ENCODE measurements at places on chromosomes 2 and 18.
A peak's percentile ranks its signal among the peaks of the same experiment; 100 is the strongest.

GRCh38 chr2:224165901-224166319 is 126.8 kb upstream of the SERPINE2 start:
- DNase-seq, result no peak

DNA sequence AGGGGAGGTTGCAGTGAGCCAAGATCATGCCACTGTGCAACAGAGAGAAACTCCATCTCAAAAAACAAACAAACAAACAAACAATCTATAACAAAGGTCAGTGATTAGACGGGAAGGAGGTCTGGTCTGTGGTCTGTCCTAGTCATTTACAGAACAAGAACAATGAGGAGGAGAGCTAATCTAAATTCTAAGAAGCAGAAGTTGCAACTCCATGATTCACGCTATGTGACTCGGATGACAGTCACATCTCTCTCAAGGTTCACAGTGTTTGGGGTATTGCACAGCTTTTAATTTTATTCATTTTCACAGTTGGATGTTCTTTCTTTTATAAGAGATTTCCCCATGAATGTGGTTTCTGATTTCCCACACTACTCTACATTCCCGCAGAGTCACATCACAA is 218.7 kb upstream of the PIEZO2 start:
- DNase-seq, result no peak

DNA sequence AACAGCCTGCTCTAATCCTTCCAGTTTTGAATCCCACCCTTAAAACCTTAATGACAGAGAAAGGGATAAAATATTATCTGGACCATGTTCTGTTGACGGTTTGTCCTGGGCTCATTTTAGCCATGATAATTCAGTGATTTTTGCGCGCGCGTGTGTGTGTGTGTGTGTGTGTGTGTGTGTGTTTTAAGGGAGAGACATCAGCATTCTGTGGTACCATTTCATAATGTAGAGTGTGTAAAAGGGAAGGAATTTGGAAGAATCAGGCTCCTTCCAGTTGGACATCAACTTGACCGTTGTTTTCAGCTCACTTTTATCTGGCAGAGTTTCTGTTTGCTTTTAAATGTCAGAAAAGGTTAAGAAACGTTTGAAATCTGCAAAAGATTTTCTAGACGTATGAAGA is 535.5 kb downstream of the TNS1 start:
- no peak for DNase-seq

GRCh38 chr2:158635961-158636601 is 159.0 kb upstream of the DAPL1 start:
- no peak for DNase-seq

- DNase-seq, result no peak
Observed at GRCh38 chr18:67199993-67200617, 316.4 kb downstream of the DSEL start.

DNA sequence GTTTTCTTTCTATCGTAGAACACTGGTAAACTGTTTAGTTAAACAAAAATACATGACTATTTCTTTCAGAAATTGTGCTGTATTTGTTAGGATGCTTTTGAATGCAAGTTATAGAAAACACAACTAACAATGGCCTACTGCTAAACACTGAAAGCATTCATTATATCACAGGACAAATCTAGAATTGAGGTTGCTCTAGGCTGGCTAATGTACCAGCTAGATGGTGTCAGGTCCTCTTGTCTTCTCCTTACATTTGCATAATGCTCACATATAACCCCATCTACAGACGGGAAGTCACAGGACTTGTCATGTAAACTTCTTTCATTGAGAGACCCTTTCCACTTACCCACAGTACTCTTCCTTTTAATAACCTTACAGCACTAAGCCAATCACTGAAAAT is 586.8 kb downstream of the DSC3 start:
- DNase-seq, result no peak

- DNase-seq, result no peak
Observed at GRCh38 chr2:121855510-121855909, 100.1 kb downstream of the TSN start.

DNA sequence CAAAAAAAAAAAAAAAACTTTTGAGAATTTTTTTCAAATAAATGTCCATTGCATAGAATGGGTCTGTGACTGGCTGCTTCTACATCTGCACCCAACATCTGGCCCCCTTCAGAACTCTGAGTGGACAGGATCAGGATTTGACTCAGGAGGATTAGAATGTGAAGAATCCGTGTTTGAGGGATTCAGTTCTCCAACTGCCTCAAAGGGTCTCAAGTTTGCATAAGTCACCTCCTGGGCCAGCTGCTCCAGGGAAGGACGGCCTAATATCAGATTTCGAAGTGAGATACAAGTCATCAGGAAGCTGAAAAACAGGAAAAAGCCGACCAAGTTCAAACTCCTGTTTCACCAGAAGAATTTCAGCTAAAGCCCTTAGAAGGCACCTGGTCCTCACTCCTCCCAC is 10.9 kb downstream of the MAT2A start:
- no peak for DNase-seq

- peak; percentile 44 for DNase-seq
Observed at GRCh38 chr2:105796131-105796638, 51.5 kb downstream of the NCK2 start.

GRCh38 chr2:135743860-135744259 is 2.2 kb downstream of the UBXN4 start:
- DNase-seq, result no peak

DNA sequence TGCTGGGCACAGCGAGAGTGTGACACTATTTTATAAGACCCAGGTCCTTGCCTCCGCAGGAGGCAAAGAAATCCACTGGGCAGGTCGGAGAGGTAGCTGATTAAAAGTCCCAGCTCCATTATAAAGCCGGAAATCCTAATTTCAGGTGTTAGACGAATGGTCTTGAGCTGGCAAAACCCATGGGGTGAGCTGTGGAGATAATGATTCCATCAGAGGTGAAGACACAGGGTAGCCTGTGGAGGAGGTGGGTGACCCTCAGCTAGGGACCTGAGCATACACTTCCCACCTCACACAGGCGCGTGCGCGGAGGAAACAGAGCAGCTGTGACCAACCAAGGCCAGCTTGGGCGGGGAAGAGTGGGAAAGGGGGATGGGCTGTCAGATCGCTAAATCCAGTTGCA is 201.7 kb upstream of the CXCR4 start:
- DNase-seq, result no peak

- DNase-seq, result no peak
Observed at GRCh38 chr18:5961097-5961827, 65.9 kb upstream of the TMEM200C start.

DNA sequence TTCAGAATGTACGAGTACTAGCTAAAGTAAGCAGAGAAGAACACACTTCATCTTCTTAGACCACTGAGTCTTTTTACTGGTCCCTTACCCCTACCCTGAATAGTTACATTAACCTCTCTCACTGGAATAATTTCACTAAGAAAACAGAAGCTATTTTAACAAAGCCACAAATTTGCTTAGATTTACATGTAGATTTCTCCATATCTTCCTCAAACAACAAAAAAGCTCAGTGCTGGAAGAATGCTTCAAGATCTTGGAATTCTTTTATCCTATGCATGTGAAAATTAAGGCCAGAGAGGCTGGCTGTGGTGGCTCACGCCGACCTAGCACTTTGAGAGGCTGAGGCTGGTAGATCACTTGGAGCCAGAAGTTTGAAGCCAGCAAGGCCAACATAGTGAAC is 35.2 kb downstream of the MOGAT1 start:
- DNase-seq, result no peak

GRCh38 chr2:65098741-65099140 is 31.2 kb downstream of the RAB1A start:
- no peak for DNase-seq

- no peak for DNase-seq
Observed at GRCh38 chr2:168594778-168595177, 138.7 kb downstream of the CERS6 start.

DNA sequence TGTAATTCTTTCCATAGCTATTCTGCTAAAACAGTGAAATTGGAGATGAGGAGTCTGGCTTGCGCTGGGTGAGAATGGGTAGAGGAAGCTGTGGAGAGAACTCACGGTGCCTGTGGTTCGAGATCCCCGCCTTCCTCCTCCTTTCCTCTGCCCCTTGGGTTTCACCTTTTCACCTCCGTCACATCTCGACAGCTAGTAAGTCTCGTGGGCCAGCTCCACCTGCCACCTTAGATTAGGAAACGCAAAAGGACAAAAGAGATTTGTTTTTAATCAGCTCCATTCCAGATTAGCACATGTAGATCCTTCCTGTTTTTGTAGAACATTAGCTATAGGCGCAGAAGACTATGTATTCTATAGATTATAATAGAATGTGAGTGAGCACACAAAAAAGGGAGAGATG is 20.6 kb downstream of the TRIB2 start:
- no peak for DNase-seq

DNA sequence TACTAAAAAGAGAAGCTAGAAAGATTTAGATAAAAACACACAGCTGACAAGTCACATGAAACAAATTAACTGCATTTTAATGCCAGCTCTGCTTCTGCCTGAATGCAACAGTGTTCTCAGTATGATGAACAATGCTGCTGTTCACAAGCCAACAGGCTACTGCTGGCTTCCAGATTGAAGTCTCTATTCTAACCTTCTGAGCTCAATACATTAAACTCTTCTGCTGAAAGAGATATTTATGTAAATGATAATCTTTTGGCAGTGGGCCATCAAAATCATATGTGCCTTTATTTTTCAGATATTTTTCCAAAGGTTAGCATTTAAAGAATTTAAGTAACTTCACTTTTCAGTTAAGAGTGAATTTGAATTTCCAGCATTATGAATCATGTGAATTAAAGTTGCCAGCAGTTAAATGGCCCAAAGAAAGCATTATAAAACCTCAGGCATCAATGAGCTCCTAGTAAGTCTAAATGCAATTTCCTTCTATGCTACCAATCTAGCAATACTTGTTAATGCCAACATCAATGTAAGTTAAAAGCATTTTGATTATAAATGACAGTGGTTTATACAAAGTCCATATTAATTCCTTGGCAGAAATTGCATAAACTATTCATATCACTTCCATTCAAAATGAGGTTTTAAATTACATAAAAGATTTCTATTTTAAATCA is 72.4 kb downstream of the ID2 start:
- no peak for DNase-seq

- no peak for DNase-seq
Observed at GRCh38 chr2:211103989-211104388, 547.6 kb downstream of the CPS1 start.

Data from activated naive CD4-positive, alpha-beta T cell treated with anti-CD3 and anti-CD28 coated beads for 36 hours (primary cell).